ENCODE measurements at places on chromosomes 7 and 10.

DNA sequence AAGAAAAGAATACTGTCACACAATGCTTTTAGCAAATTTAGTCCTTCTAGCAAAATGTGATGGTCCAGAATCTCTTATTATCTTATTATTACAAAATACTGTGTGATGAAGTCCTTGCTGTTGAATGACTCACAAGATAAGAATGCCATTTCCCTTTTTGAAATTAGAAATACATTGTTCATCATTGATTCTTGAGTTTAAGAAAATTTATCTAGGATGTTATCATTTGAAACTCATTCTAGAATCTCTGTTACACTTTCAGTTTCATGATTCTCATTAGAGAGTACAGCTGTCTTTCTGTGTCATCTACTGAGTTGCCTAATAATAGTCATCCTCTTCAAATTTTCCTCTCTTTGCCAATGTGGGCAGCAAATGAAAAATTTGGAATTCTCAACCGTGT is 9.6 kb downstream of the ZKSCAN5 start:
- DNase-seq, result no peak

DNA sequence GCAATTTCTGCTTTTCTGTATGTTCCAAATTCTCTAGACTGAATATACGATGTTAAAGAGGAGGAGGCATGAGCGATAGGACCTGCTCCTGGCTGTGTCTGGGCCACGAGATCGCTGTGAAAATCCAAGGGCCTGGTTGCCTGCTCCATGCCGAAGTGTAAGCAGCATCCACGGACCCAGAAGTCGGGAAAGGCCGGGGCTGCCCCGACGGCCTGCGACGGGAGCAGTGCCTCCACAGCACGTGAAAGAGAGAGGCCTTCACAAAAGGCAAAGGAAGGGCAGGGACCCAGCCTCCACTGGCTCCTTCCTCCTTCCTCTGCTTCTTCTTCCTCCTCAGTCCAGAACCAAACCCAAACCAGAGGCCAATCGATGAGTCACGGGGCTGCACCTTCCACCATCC is 122.9 kb upstream of the MGMT start:
- DNase-seq, result no peak

DNA sequence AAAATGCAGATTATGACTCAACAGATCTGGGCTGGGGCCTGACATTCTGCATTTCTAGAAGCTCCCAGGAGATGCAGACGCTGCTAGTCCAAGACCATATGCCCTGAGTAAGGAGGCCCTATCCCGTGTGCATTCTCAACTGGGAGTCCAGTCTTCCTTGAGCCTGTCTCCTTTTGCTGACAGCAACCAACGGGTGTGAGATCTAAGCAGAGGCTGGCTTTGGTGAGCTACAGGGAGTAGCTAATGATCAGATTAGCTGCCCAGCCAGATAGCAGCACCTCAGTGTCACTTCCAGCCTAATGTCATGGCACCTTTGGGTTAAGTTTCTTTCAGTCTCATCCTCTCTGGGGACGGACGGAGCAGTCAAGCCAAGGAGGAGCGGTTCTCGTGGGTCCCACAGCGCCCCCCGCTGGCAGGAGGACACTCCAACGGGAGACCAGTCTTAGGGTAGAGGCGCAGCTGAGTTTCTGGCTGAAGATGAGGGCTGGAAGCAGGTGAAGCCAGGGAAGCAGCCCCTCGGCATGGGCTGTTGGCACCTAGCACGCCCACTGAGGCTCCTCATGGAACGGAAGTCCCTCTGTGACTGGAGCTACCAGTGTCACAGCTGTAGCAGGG is 154.0 kb downstream of the CCDC3 start:
- DNase-seq, result peak; percentile 2

DNA sequence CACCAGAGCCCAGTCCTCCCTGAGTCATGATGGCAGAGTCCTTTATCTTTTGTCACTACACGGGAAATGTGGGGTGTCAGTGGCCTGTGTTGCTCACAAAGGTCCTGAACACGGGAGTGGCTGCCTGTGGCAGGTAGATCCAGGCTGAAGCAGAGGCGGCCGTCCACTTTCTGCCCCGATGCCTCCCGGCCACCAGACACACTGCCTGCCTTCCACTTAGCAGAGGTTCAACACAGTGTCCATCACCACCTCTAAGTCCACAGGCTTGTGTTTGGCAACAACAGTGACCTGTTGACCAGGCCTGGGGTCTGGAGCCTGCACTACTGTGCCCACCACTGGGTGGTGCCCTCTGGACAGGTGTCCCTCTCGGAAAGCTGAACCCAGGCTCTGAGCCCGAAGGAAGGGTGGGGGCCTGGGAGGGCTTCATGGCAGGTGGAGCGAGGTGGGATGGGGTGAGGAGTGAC is 49.9 kb upstream of the CAMK2B start:
- no peak for DNase-seq

- DNase-seq, result no peak
Observed at GRCh38 chr7:11206177-11206899, 232.7 kb downstream of the PHF14 start.

DNA sequence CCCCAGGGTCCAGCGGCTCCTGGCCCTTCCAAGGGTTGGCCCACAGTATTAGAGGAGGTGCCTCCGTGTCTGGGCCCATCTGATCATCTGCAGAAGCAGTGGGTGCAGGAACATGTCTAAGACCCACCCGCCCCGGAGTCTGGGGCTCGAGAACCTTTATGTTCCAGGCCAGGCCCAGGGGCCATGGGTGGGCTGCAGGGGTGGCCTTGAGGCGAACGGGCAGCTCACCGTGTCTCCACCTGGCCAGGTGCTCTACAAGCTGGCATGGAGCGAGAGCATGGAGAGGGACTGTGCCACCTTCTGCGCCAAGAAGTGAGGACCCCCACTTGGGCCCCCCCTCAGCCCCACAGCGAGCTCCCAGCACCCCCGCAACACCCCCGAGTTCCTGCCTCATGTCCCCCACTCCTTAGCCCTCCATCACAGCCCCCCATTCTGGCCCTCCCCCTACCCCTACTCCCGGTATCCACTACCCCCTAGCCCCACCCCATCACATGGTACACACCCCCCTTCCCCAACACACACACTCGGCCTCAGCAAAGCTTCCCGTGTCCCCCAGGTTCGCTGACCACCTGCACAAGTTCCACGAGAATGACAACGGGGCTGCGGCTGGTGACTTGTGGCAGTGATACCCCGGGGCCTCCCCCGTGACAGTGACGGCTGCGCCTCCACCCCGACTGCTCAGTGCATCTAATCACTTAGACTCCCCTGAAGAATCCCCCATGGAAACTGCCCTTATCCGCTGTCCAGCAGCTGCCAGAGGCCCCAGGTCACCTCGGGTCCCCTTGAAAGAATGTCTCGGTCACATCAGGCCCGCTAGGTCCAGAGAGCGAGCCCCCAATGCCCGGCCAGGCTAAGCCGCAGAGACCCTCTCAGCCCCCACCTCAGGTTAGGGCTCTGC is 4.0 kb upstream of the SH2B2 start:
- DNase-seq, result no peak

- no peak for DNase-seq
Observed at GRCh38 chr10:88027570-88027969, 164.1 kb downstream of the PTEN start.

DNA sequence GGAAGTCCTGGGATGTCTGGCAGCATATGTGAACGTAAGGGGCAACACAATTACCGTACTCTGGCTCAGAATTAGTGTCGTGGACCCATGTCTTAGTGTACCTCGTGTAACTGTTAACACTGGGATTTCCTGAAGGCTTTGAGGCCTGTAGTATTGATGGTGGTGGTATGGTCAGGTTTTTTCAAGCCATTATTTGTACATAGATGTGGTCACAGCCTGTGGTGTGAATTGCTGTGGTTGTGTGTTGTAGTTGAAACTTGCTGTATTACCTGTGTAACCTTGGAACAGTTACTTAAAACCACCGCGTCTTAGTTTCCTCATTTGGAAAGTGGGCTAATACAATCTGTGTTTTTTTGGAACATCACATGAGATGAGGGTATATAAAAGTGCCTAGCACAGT is 5.3 kb downstream of the EXOC4 start:
- DNase-seq, result no peak

- no peak for DNase-seq
Observed at GRCh38 chr10:15120523-15120922, 23.4 kb downstream of the RPP38 start.

- no peak for DNase-seq
Observed at GRCh38 chr10:11256896-11257295, 239.2 kb downstream of the CELF2 start.

DNA sequence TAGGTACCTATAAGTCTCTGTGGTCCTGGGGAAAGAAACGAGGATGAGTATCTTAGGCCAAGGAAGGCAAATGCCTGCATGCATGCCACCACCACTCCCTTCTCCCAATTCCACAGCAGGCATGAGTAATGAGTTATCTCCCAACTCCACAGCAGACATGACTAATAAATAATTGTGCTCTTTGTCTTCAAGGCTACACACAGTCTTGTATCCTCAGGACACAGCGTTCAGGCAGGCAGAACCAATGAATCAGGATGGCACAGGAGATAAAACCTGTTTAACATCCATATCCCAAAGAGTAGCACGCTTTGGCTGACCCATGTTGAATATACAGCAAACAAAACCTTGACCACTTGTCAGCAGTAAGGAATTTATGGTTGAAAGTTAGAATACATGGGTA is 229.7 kb upstream of the NFE2L3 start:
- DNase-seq, result no peak

- DNase-seq, result no peak
Observed at GRCh38 chr7:114715907-114716306, 206.0 kb upstream of the MDFIC start.

GRCh38 chr10:86599729-86600128 is 54.6 kb upstream of the OPN4 start:
- no peak for DNase-seq

DNA sequence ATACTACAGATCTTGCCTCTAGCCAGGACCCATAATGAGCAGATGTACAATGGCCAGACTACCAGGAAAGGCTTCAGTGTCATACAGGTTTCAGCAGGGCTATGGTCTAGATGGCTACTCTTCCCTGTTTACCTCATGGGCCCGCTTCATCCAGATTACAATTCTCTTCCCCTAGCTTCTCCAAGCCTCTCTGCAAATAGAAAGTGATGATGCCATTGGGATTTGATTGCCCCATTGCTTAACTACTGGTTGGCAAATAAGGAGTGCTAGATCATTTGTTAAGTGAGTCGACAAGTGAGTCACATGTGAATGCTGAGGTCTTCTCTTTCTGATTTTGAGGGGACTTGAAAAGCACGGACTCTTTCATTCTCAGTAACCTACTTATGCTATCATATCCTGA is 361.5 kb upstream of the LRRTM3 start:
- DNase-seq, result no peak

GRCh38 chr10:45241865-45242520 is 73.4 kb downstream of the OR13A1 start:
- DNase-seq, result no peak

DNA sequence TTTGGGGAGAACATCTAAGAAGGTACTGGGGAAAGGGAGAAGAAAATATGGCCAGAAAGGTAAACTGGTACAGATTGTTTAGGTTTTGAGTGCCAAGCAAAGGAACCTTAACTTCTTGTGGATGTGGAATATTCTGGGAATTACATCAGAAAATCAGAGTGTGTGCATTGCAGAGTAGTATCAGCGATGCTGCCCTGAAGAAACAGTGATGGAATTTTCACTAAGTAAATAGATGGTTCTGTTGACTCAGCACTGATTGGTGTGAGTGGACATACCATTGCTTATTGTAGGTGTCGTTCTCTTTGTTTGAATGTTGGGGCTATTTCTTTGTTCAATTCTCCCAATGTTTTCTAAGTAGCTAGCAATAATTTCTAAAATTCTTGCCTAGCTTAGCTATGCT is 24.4 kb upstream of the AKR1B1 start:
- no peak for DNase-seq

- DNase-seq, result no peak
Observed at GRCh38 chr10:19906108-19906791, 90.0 kb downstream of the PLXDC2 start.

DNA sequence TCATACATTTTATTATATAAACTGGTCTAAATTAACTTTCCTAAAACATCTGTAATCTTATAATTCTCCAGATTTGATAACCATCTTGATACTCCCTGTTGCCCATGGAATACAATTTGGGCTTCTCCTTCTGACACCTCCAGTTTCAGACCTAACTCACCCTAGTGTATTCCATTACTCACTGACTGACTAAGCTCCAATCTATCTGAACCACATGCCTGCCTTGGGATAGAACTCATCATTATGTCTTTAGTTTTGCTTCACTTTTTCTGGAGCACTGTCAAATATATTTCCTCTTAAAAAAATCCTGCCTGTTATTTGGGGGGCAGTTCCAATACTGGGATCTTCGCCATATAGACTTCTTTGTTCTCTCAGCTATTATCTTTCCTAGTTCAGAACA is 4.9 kb upstream of the FOXP2 start:
- no peak for DNase-seq

DNA sequence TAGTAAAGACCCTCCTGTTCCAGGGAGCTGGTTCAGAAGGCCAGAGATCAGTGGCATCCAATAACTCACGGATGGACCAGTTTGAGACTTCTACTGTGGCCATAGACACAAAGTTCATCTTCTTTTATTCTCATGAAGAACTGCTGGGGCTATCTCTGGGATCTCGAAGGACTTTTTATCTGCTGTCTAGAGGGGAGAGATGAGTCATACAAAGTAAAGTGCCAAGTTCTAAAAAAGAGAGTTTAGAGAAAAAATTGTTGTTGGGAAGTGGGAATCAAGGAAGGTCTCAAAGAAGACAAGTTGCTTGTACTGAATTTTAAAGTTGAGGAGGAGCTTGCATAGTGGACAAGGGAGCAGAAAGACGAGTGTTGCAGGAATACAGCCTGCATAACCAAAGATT is 8.0 kb upstream of the FAM221A start:
- no peak for DNase-seq

DNA sequence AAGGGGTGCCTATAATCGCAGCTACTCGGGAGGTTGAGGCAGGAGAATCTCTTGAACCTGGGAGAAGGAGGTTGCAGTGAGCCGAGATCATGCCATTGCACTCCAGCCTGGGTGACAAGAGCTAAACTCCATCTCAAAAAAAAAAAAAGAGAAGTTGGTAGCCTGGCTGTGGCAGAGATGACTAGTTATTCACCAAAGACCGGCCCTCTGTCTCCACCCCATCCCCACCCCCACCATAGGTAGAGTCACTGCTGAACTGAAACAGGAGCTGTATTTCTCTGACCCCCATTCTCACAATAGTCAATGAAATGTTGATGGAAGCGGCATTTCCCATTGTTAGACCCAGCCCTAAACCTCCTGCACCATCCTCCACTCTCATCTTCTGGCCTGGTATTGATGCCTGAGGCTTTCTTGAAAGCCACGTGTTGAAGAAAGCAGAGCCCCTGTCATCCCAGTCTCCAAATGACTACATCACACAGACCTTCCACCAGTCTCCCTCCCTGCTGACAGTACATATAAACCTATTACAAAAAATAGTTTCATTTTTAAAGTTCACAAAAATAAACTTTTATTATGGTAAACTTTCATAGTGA is 9.4 kb upstream of the PIK3CG start:
- DNase-seq, result no peak

DNA sequence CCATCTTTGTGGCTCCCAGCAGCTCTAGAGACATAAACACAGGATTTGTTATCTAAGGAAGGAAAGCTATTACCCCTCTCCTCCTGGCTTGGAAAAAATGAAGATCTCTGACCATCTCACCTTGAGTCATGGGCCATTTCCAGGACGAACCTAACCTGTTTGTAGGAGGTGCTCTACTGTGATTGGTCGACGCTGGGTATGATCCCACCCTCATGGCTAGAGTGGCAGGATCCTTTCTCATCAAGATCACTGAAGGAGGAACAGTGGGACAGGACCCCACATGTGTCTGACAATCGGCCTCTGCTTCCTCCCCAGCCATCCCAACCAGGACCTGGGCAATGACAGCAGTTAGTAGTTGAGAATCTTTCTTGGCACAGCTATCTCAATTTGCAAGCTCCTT is 144.1 kb downstream of the EMX2 start:
- no peak for DNase-seq

- no peak for DNase-seq
Observed at GRCh38 chr7:105264707-105265106, 124.0 kb downstream of the SRPK2 start.
